ENCODE measurements at places on chromosomes 11 and 22. TPM values are rescaled to one million over a fixed set of nuclear protein-coding genes. Genes with fewer than 3 reads are reported as not detected.

DNA sequence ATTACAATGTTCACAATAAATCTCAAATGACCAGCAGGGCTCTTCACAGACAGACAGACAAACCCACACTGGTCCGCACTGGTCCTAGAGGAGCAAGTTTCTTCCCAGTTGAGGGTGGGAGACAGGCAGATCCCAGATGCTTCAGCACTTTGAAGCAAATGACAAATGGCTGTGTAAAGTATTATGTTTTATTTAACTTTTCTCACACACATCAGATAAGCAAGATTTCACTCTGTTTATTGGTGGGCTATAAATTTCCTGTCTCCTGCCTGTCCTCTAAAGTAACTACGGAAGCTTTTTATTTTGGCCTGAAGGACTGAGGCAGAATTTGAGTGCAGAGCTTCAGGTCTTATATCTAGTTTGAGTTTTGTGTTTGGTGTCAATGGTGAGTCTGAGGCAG lies 174.7 kb upstream of the MTNR1B start:
- H3K27me3 ChIP-seq, result no peaks in the 10 kb centered on the region
- no peaks in the 10 kb centered on the region for H3K36me3 ChIP-seq
- no peaks in the 10 kb centered on the region for H3K4me1 ChIP-seq
- H3K4me3 ChIP-seq, result no peak overlapping the region

Gene FOLR2
- 9.1 TPM for total RNA-seq

Gene OR5A1
- total RNA-seq, result not detected

- H3K4me1 ChIP-seq, result no peaks in the 10 kb centered on the region
- H3K36me3 ChIP-seq, result peaks cover 3% of the 10 kb centered on the region
- H3K27ac ChIP-seq, result no peak overlapping the region
- no peak overlapping the region for H3K4me3 ChIP-seq
- H3K27me3 ChIP-seq, result no peaks in the 10 kb centered on the region
These were observed 78.9 kb downstream of the SFI1 start for GRCh38 chr22:31575190-31575589.

DNA sequence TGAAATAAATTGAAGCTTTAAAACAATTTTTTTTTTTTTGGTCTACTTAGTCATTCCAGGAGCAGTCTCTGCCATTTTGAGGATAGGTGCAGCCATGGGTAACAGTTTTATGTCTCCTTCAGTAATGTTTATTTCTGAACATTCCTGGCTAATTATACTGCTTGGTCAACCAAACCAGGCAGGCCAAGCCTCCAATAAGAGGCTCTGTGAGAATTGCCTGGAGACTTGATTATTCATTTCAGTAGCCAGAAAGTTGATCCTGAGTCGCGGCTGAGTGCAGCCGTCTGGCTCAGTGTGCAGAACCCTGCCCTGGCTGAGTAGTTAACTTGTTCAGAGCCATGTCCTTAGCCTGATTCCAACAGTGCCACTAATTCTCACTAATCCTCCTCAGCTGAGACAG lies 364.0 kb upstream of the FAT3 start:
- no peaks in the 10 kb centered on the region for H3K27me3 ChIP-seq
- no peaks in the 10 kb centered on the region for H3K36me3 ChIP-seq
- no peak for DNase-seq

Gene INSC
- 0.38 TPM for total RNA-seq

DNA sequence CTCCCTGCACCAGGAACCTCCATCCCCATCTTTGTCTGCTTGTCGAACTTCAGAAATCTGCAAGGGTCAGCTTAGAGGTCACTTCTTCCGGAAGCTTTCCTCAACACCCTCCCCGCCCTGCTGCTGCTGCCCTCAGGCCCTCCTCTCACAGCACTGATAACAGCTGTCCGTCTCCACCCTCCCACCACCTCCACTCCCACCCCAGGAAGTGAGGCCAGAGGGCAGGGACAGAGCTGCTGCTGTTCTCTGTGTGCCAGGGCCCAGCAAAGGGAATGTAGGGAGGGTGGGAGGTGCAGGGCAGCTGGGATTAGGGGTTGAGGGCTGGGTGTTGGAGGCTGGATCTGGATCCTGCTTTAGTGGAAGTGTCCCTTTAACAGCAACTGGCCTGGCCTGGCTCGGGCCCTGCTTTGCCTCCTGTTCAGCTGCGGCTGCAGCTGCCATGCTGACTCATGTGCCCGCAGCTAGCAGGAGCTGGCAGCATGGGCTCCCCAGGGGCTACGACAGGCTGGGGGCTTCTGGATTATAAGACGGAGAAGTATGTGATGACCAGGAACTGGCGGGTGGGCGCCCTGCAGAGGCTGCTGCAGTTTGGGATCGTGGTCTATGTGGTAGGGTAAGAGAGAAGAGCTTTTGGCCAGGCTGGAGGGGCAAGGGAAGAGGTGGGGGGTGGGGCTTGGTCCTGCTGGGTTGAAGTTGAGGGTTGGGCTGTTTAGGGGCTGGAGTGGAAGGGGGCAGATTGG lies at the start of gene P2RX6:
Gene P2RX6, plus strand, starts transcription at position 440 of the 740 bp plus-strand sequence. Its CDS starts 10 bp downstream, at position 450.
- H3K4me3 ChIP-seq, result peak within 1 kb of the TSS; percentile 26
- DNase-seq, result no peak
- no peaks in the 10 kb centered on the region for H3K36me3 ChIP-seq
- H3K27ac ChIP-seq, result peak within 1 kb of the TSS; percentile 71

Gene SLC22A12
- not detected for total RNA-seq

Gene MLC1
- total RNA-seq, result not detected

DNA sequence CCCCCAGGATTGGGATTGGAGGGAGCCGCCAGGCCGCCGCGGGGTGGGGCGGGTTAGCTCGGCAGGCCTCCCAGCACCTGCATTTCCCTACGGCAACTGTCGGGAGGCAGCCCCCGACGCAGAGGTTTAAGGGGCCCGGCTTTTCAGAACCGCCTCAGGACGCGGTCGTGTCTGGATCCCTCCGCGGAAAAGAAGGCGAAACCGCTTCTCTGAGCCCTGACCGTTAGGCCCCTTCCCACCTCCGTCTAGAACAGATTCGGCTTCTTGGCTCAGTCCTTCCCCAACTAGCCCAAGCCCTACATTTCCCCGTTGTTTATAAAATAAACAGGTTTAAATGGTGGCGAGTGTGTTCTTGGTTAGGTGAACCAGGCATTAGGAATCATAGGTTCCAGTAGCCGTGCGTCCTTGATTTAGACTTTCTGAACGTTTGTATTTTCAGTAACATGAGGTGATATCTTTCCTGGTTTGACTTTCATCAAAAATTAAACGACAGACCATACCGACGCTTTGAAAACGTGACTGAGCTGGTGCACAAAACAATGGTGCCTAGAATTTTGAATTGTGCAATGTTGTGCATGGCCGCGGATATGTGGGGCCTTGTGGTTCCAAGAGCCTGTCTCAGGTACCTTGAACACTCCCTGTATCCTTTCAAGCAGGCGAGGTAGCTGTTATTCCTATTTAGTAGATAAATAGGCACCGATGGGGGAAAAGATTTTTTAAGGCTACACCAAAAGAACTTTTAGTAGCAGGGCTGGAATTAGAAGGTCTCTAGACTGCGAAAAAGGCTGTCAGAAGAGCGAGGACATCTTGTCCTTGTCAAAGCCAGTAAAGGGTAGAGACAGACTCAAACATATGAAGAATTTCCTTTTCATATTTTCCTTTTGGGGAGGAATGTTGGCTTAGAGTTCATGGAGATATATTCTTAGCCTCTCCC lies 1.2 kb upstream of the HSPA8 start:
- H3K36me3 ChIP-seq, result peaks cover 6% of the 10 kb centered on the region
- H3K27me3 ChIP-seq, result no peaks in the 10 kb centered on the region
- peaks cover 30% of the 10 kb centered on the region for H3K4me1 ChIP-seq
- peak overlapping the region; percentile 100 for H3K27ac ChIP-seq
- H3K4me3 ChIP-seq, result peak overlapping the region; percentile 91

Gene ACTN3
- not detected for total RNA-seq

- no peak for DNase-seq
- no peaks in the 10 kb centered on the region for H3K27me3 ChIP-seq
- no peaks in the 10 kb centered on the region for H3K36me3 ChIP-seq
- H3K4me1 ChIP-seq, result no peaks in the 10 kb centered on the region
- H3K4me3 ChIP-seq, result no peak overlapping the region
- no peak overlapping the region for H3K27ac ChIP-seq
These were observed 17.7 kb upstream of the GRK3 start for GRCh38 chr22:25546751-25547150.

Gene KRTAP5-9
- not detected for total RNA-seq

DNA sequence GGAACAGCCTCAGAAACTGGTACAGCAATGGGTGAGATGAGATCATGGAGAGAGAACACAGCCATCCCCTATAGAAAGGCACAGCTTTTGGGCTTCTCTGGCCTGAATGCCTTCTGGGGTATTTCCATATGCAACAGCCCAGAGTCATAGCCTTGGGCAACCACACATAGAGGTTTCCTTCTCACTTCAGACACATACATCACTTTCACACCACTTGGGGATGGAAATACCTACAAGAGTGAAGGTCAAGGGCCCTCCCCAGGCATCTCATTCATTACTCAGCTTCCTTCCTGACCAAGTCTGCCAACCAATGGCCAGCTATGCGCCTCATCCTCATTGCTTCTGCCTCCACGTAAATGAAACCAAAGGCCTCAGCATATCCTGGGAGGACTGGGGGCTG lies 17.7 kb upstream of the OLFML1 start:
- no peak for DNase-seq
- no peaks in the 10 kb centered on the region for H3K4me1 ChIP-seq
- H3K36me3 ChIP-seq, result no peaks in the 10 kb centered on the region
- H3K27me3 ChIP-seq, result no peaks in the 10 kb centered on the region

DNA sequence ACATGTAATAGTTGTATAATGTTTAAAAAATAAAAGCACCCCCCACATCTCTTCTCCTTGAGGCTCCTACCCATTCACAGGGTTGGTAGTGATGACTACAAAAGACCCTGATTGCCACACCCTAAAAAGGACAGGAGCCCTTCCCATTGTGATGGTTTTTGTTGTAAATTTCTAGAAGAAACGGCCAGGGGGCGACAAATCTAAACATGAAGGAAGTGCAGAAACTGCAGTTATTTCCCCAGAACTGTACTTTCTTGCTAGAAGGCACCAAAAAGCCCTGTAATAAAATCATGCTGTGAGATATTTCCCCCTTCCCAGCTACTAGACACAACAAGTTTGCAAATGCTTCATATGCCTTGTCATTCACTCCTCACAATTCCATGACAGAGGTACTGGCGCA lies 10.8 kb downstream of the PRR5L start:
- no peak overlapping the region for H3K4me3 ChIP-seq
- no peak overlapping the region for H3K27ac ChIP-seq
- no peaks in the 10 kb centered on the region for H3K36me3 ChIP-seq

GRCh38 chr11:2306877-2307500 lies 5.2 kb downstream of the TSPAN32 start:
- no peak overlapping the region for H3K4me3 ChIP-seq
- DNase-seq, result no peak
- peak overlapping the region; percentile 71 for H3K27ac ChIP-seq
- H3K27me3 ChIP-seq, result no peaks in the 10 kb centered on the region
- H3K4me1 ChIP-seq, result peaks cover 43% of the 10 kb centered on the region

GRCh38 chr11:114556135-114556534 lies 3.5 kb downstream of the NXPE1 start:
- no peaks in the 10 kb centered on the region for H3K36me3 ChIP-seq
- no peak for DNase-seq
- H3K4me3 ChIP-seq, result no peak overlapping the region

Gene SNX19
- total RNA-seq, result 64.7 TPM

GRCh38 chr22:17982572-17983141 lies 41.7 kb downstream of the MICAL3 start:
- no peaks in the 10 kb centered on the region for H3K27me3 ChIP-seq
- DNase-seq, result no peak
- peaks cover 56% of the 10 kb centered on the region for H3K4me1 ChIP-seq
